ENCODE measurements at places on chromosomes 16 and 17. TPM values are rescaled to one million over a fixed set of nuclear protein-coding genes. Genes with fewer than 3 reads are reported as not detected.

The HBA1 gene
- not detected for total RNA-seq

The SCGB1C2 gene
- not detected for total RNA-seq

The CD19 gene
- total RNA-seq: not detected

The MPDU1 gene
- 56.6 TPM for total RNA-seq

The OR1F1 gene
- total RNA-seq: 0.44 TPM

The KRT15 gene
- 314 TPM for total RNA-seq

The ALOX15 gene
- total RNA-seq: not detected

The USP43 gene
- total RNA-seq: 6.0 TPM

The CHAD gene
- total RNA-seq: not detected

- no peak for DNase-seq
These were observed 759 bp downstream of the UBE2O start for GRCh38 chr17:76452127-76452659.

- DNase-seq: no peak
These were observed 7.1 kb upstream of the MT2A start for GRCh38 chr16:56601325-56601724.

DNA sequence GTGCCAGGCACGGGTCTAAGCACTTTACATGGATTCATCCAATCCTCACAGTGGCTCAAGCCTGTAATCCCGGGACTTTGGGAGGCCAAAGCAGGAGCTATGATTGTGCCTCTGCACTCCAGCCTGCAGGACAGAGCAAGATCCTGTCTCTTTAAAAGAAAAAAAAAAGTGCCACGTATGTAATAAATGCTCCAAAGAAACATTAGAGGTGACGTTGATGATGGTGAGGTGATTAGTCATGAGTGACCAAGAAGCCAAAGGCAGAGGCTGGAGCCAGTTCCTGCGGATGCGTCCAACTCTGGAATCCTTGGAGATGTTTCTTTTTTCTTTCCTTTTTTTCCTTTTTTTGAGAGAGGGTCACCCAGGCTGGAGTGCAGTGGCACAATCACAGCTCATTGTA, 59.4 kb upstream of the SIAH1 start:
- peak; percentile 81 for DNase-seq

- DNase-seq: no peak
These were observed 1287.9 kb downstream of the CDH8 start for GRCh38 chr16:60748366-60748765.

- peak; percentile 84 for DNase-seq
These were observed 7.6 kb upstream of the TNRC6A start for GRCh38 chr16:24721830-24722238.

DNA sequence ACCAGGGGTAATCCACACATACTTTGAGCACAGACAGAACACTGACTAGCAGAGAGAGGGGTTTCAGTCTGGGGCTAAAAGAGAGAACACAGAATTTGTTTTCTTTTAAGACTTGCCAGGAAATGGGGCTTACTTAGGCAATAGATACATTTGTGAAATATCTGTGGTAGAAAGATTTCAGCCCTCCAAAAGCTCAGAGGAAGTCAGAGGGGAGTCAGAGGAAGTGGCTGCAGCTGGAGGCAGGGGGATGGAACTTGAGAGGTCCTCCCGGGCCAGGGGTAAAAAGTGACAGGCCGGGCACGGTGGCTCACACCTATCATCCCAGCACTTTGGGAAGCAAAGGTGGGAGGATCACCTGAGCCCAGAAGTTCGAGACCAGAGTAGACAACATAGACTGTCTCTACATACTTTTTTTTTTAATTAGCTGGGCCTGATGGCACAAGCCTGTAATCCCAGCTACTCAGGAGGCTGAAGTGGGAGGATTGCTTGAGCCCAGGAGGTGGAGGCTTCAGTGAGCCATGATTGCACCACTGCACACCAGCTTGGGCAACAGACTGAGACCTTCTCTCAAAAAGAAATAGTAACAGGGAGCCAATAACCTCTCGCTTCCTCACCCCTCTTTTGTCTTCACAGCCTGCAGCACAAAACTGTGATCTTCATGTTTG, 49.9 kb downstream of the NLRC5 start:
- no peak for DNase-seq

DNA sequence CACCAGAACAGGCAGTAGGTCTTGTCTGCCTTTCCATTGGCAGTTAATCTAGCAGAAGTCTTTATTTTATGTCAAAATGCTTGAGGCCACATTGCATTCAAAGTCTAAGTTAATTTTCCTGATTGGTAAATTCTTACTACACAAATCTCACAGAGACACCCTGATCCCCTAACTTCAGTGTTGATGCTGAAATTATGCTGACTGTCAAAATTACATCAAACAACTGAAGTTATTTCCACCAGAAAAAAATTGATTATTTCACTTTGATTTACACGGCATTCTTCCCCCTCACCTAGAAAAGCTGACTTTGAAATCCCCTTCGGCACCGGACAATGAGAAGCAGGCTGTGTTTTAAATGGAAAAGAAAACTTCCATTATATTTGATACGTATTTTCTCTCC, 99.1 kb downstream of the MAF start:
- DNase-seq: no peak

- no peak for DNase-seq
These were observed 14.6 kb downstream of the CYLD start for GRCh38 chr16:50756473-50756872.

- DNase-seq: no peak
These were observed 11.0 kb downstream of the GSE1 start for GRCh38 chr16:85623997-85624601.

- DNase-seq: no peak
These were observed 134.1 kb upstream of the HS3ST3A1 start for GRCh38 chr17:13735861-13736260.

- no peak for DNase-seq
These were observed 841 bp upstream of the RAB5C start for GRCh38 chr17:42155614-42156045.

- DNase-seq: no peak
These were observed 97.0 kb downstream of the CMC2 start for GRCh38 chr16:80909720-80910119.

DNA sequence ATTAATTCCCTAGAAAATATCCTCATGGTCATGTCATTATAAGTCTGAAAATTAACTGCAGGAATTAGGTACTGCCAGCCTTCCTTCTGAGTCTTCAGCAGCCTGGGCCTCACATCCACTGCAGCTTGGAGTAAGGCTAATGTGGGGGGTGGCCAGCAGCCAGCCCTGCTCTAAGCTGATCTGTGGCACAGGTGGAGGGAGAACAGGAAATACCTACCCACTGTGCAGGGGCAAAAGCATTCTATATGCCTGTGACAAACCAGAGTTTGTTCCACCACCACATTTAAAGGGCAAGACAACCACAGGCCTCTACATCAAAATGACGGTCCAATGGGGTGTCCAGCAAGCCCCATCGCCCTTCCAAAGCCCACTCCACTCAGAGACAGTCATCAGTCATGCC, 9.4 kb downstream of the NPRL3 start:
- no peak for DNase-seq

DNA sequence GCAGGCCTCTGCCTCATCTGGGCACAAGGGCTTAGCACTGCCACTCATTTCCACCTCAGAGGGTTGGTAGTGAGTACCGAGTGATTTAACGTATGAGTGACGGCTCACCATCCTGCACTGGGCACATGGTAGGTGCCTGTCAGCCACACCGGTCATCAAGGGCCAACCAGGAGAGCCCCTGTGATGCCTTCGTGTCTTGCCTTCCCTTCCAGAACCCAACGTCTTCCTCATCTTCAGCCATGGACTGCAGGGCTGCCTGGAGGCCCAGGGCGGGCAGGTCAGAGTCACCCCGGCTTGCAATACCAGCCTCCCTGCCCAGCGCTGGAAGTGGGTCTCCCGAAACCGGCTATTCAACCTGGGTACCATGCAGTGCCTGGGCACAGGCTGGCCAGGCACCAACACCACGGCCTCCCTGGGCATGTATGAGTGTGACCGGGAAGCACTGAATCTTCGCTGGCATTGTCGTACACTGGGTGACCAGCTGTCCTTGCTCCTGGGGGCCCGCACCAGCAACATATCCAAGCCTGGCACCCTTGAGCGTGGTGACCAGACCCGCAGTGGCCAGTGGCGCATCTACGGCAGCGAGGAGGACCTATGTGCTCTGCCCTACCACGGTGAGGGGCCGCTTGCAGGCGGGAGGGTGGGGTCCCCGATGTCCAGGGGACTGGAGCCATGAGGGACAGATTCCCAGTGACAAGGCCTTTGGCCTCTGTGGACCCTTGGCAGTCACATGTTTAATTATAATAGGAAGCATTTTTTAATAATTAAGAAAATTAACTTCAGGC, 37.1 kb downstream of the MRC2 start:
- DNase-seq: no peak

- DNase-seq: no peak
These were observed 4.1 kb downstream of the HGS start for GRCh38 chr17:81687770-81688541.

- DNase-seq: peak; percentile 40
These were observed 11.4 kb upstream of the HOXB9 start for GRCh38 chr17:48637323-48638260.

GRCh38 chr16:30884760-30885159, 9.1 kb downstream of the BCL7C start:
- no peak for DNase-seq

- DNase-seq: no peak
These were observed 342.0 kb downstream of the SOX9 start for GRCh38 chr17:72462814-72463213.

GRCh38 chr17:70891306-70891705, 722.0 kb downstream of the KCNJ2 start:
- no peak for DNase-seq

DNA sequence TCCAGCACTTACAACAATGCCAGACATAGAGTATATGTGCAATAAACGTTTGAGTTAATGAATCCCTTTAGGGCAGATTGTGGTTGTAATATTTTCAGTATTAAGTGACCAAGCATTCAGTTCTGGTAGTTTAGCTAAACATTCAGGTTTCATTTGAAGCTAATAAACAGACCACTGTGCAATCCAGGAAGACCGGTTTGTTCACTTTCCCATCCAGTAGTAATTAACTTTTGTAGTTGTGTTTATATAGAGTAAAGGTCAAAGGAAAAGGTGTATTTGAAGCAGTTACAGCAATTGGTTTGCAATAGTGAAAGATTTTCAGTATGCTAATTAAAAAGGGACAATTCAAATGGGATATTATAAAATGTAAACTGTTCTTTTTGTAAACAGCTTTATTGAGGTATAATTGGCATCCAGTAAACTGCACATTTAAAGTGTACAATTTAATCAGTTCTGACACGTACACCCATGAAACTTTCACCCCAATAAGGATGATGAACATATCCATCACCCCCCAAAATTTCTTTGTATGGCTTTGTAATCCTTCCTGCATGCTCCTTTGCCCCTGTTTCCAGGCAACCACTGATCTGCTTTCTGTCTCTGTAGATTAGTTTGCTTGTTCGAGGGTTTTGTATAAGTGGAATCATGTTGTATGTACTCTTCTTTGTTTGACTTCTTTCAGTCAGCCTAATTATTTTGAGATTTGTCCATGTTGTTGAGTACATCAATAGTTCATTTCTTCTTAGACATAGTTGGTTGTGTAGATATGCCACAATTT, 26.3 kb downstream of the MRTFB start:
- peak; percentile 83 for DNase-seq

DNA sequence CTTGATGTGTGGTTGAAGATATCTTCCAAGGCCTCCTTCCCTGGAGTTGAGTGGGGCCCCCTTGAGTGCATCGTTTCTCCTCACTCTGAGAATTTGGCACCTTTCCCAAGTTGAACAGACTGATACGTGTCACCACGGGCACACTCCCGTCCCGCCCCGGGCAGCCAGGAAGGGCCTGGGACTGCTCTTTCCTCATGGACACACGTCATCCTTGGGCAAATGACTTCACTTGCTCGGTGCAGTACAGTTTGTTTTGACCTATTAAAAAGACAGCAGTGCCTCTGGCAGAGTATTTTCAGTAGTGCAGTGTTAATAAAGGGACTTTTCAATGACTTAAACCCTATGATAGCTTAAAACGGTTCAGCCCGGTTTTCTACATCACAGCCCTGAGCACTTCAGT, 59.9 kb downstream of the SEC14L1 start:
- no peak for DNase-seq

DNA sequence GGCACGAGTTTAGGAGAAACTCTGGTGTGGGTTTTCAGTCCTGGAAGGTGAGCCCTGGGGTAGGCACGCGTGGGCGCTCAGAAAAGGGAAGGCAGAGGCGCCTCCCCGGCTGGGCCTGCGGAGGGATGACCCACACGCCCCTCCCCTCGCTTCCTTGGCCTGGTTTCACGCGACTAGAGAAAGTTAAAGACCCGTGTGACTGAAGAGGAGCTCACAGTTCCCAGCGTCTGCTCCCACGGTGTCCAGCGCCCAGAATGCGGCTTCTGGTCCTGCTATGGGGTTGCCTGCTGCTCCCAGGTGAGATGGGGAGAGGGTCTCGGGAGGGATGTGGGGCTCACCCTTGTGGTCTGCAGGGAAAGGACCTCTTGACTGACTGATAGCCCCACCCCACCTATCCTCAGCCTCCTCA, at the start of gene CD300LG:
Gene CD300LG (plus strand): TSS at position 214 of the 409 bp plus-strand sequence. CDS start 41 bp downstream, at position 255.
- DNase-seq: no peak

DNA sequence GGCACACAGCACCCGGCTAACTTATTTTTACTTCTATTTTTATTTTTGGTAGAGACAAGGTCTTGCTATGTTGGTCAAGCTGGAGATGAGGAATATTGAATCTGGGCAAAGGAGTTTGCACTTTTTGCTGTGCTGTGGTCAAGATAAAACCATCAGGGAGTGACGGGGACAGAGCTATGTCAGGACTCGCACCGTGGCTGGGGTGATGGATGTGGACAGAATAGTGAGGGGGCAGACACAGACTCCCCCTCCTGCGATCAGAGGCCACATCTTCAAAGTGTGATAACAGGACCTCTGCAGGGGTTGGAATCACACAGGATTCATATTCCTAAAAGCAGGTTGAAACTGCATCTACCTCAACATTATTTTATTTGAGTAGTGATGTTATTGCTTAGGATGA, 25.6 kb downstream of the IL21R start:
- DNase-seq: no peak

DNA sequence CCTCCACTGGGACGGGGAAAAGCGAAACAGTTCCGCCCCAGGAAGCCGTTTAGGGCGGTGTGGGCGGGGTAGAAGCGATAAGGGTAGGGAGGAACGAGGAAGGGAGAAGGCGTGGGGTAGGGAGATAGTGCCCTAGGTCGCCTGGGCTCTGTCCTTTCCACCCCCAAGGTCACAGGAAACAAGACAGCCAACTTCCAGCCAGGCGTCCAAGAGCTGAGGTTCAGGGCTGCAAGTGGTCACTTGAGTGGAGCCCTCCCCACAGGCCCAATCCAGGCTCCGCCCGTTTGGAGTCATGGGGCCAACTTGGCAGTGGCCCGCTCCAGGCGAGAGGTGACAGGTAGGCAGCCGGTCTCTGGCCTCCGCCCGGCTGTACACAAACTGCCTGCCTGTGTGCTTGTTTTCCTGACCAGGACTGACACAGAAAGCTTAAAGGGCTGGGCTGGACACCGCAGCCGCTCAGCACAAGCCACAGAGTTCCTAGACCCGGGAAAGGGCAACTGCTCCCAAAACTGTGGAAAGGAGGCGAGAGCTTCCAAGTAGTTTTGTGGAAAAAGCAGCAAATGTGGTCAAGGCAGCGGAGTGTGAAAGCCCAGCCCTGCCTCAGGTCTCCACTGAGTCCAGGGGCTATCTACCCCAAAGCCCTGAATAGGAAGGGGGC, at the start of gene RILP:
Gene RILP (minus strand): TSS at position 23 of the 658 bp plus-strand sequence. CDS start 62 bp downstream, outside the sequence.
- DNase-seq: peak; percentile 64

Data from foreskin keratinocyte (primary cell).